ENCODE measurements at places on chromosomes 4 and X.

DNA sequence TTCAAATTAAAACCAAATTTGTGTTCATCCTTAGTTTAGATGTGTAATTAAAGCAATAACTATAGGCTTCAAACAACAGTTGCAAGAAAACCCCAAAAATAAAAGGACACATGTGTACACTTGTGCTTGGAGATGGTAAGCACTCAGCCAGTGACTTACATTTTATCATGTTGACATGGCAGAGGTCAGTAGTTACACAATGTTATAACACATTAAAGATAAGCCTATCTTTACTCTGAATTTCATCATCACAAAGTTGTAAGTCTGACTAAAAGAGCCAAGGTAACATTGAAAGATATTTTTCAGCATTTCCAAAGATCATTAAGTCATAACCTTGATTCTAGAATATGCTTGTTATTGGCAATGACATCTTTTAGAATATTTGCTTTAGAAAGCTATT lies 98.5 kb upstream of the PNPLA4 start:
- no peak for DNase-seq

DNA sequence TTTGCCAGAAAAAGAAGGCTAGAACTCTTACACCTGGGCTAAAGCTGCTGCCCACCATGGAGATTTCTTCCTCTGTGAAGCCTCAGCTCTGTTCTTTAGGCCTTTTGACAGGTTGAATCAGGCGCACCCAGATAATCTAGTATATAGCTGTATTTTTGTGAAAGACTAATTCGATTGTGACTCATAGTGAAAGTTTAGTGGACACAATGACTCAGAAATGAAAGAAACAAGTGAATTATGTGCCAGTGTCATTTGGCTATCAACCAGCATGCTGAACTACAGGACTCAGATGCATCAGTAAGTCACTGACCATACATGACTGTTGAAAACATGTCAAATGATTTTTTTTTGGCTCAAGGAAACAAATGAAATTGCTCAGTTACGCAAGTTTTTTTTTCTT lies 425.4 kb downstream of the SLITRK2 start:
- no peak for DNase-seq

GRCh38 chr4:2069986-2070385 lies 10.9 kb downstream of the NAT8L start:
- DNase-seq = no peak

GRCh38 chr4:185549095-185549639 lies 13.9 kb upstream of the PDLIM3 start:
- DNase-seq = no peak

- no peak for DNase-seq
Observed at GRCh38 chr4:23934223-23934622, 44.4 kb upstream of the PPARGC1A start.

DNA sequence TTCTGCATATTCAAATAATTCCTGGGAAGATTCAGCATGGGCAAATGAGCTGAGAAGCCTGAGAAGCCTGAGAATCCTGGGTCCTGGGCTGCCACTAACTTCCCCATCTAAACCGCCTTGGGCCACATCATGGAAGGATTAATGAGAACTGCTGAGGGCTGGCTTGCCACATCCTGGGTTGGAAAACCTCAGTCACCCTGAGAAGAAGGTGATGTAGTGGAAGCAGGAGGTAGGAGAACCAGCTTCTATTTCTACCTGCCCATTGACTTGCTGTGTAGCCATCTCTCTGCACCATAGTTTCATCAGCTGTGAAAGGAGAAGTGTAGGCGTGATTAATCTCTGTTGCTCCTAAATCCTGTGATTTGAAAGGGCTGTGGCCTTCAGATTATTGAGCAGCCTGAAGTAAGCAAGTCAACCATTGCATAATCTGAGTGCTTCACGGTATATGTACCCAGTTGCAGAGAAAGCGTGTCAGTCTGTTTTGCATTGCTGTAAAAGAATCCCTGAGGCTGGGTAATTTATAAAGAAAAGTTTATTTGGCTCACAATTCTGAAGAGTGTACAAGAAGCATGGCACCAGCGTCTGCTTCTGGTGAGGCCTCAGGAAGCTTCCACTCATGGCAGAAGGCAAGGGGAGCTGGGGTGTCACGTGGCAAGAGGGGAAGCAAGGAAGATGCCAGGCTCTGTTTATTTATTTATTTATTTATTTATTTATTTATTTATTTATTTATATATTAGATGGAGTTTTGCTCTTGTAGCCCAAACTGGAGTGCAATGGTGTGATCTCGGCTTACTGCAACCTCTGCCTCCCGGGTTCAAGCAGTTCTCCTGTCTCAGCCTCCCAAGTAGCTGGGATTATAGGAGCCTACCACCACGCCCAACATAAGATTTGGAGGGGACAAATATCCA lies 140.9 kb upstream of the ATP6AP2 start:
- no peak for DNase-seq

- DNase-seq = no peak
Observed at GRCh38 chr4:22473268-22473667, 42.6 kb downstream of the ADGRA3 start.

GRCh38 chrX:37825215-37825842 lies 22.0 kb downstream of the DYNLT3 start:
- DNase-seq = peak; percentile 55

GRCh38 chr4:107877361-107877760 lies 52.6 kb downstream of the SGMS2 start:
- no peak for DNase-seq

DNA sequence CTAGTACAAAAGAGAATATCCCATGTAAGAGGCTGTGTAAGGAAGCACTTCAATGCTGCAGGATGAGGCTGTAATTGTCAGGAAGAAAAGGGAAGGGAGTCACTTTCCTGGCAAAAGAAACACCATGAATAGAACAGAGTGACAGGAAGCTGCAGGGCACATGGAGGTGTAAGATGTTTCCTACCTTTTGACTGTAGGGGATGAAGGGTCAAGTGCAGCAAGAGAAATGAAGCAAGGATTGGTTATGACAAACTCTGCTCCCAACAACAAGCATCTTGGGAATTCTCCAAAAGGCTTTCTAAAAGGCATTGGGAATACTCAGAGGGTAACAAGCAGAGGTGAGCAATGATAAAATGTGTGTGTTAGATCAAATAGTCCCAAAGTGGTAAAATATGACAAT lies 74.3 kb upstream of the NPY2R start:
- no peak for DNase-seq

- no peak for DNase-seq
Observed at GRCh38 chrX:14295426-14295825, 233.9 kb upstream of the GLRA2 start.

- DNase-seq = no peak
Observed at GRCh38 chr4:42676066-42676951, 19.4 kb upstream of the ATP8A1 start.

DNA sequence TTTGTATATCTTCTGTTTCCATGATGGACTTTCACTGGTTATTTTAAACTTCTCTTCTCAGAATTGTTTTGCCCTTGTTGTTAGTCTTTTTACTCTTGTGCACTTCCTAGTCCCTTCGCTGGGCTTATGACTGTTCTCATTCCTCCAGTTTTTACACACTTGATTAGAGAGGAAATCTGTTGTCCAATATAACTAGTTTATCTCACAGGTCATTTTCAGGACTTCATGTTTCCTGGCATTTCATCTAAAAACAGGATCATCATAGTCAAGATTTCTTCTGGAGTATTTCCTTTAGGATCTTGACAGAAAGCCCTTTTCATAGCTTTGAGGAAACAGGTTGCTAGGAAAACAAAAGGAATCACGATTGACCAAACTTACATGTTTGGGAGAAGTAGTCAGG lies 3.0 kb downstream of the FNIP2 start:
- no peak for DNase-seq

DNA sequence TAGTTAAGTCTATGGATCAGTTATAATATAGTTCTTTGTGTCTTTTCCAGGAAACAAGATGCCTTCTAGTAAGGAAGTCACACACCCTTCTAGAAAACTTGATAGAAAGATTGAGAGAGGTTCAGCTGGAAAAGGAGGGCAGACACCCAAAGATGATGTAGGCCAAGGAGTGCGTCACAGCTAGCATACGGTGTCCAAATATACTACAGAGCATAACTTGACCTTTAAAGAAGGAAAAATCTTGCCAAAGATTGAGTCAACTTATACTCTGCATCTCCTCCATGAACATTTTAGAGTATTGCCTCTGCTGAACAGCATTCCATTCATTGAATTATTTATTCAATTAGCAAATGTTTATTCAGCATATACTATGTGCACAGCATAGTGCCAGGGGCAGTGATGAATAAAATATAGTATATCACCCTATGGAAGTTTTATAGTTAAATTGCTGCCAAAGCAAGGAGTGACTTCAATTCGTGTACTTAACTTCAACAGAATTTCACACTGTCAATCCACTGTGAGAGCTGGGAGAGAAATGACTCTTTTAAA lies 51.9 kb upstream of the SLC6A14 start:
- no peak for DNase-seq

DNA sequence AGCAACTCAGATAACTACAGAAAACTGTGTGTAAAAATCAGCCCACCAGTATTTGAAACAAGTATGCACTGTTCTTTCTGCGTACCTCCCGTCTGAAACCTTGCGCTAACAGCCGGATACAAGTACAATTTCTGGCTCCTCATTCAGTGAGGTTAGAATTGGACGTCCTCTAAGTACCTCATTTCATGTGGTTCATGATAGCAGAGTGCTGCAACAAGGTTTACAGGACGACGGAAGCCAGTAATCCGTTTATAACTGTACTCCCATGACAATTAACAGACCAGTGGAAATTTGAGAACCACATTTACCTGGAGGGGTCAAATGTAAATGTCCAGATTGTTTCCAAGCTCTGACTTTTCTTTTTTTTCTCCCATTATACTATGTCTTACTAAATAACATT lies 52.9 kb upstream of the TENM3 start:
- no peak for DNase-seq

GRCh38 chr4:150217808-150218207 lies 139.6 kb downstream of the DCLK2 start:
- DNase-seq = no peak
